Bone marrow (tissue), 2 donors: ENCODE measurements at places on chromosomes 12 and 14.
A peak's percentile ranks its signal among the peaks of the same experiment; 100 is the strongest.

DNA sequence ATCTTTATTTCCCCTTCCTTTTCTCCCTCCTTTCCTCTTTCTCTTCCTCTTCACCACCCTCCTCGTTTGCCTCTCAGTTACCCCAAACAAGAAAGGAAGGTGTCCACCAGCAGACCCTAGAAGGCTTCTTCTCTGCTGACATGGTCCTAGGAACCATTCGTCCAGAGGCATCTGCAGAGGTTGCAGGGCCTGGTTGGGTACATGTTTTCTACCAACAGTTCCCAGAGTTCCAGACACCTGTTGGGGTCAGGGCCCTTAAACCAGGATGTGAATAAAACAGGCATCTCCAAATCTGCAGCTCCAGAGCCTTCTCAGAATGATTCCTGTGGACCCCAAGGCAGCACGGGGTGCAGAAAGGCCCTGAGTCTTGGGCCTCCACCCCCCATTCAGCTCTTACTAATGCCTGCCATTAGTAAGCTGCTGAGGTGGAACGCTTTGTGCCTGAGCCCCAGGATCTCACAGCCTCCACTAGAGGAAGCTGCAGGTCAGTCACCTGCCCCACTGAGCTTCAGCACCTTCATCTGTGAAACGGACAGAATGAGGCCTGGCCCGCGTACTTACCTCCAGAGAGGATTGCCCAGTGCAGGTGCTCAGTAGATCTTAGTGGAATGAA, 130.4 kb downstream of the DICER1 start:
- no peak for DNase-seq

GRCh38 chr12:3178671-3179313, 101.6 kb downstream of the TSPAN9 start:
- no peak for DNase-seq

- no peak for DNase-seq
Observed at GRCh38 chr14:80003138-80003537, 208.2 kb downstream of the DIO2 start.

- no peak for DNase-seq
Observed at GRCh38 chr12:129434790-129435189, 469.0 kb downstream of the TMEM132D start.

DNA sequence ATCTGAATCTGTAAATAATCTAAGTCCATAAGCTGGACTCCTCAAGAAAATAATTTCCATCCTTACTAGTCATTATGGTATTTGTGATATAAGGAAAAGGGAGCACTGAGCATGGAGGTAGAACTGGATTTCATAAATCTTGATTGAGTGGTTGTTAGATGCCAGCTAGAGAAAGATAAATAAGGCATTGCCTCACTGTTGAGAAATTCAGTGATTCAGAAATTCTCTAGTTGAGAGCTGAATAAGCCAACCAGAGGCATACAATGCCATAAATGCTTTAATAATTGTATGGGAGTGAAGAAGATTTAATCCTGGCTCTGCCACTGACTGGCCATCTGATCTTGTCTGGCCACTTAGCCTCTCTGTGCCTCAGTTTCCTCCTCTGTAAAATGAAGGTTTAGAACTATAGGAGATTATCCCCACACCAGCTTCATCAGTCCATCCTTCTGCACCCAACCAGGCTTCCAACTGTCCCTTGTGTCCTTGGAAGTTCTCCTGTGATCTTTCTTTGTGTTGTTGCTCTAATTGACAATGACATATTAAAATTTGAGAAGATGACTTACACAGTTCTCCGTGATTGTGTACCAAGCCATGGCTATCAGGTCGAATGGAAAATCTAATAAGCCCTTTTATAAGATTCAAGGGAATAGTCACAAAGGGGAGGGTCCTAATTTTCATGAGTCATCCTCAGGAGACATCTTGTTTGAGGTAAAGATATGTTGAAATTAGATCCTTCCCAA, 394.3 kb downstream of the EGLN3 start:
- DNase-seq: no peak

DNA sequence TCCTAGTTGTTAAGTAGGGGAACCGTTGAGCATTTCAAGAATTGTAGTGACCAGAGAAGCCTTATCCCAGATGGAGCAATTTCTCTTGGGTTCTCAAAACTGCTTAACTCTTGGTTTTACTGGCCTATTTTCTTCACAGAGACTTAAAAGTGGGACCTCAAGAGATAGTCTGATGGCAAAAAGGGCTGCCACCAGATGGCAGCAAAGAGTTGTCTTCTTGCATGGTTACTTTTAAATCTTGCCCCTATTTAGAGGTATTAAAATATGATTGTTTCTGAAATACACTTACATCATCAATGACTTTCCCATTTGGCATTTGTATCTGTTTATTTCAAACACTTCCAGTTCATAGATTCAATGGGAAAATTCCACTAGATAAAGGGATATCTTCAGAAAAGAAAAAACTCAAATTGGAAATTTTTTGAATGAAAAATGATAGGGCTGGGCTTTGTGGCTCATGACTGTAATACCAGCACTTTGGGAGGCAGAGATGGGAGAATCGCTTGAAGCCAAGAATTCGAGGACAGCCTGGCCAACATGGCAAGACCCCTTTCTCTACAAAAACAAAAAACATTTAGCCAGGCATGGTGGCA, 69.9 kb upstream of the CNTN1 start:
- no peak for DNase-seq

DNA sequence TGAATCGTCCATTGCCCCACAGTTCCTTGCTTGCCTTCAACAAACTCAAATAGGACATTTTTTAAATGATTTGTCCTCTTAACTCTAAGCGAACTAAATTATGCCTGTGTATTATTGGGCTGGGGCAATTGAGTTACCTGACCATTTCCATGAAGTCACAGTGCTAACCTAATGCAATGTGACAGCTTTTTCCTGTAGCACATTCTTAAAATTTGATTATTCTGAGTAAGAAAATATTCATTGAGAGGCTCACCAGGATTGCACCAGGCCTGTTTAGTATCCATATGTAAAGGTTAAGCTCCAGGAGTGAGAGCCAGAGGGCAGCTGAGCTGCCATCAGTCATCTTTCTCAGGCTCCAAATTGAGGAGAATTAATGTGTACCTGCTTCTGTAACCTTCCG, 90.9 kb downstream of the GPR65 start:
- DNase-seq: no peak

DNA sequence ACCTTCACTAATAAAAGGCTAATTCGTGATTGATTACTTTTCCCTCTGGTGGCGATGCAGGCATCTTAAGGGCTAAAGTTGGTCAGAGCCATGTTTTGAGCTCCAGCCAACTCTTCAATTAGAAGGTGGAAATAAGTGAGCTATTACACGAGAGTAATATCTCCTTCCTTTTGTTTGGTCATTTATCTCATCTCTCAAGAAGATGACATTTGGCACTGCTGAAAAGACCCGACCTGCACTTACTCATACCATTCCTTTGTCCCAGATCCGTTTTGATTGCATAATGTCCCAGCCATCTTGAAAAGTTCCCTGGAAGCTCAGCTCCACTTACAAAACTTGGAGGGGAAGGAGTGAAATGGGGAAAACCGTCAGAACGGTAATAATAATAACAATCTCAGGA, 316.2 kb downstream of the VRK1 start:
- DNase-seq: no peak

- no peak for DNase-seq
Observed at GRCh38 chr12:50325890-50326391, 42.6 kb upstream of the LIMA1 start.

DNA sequence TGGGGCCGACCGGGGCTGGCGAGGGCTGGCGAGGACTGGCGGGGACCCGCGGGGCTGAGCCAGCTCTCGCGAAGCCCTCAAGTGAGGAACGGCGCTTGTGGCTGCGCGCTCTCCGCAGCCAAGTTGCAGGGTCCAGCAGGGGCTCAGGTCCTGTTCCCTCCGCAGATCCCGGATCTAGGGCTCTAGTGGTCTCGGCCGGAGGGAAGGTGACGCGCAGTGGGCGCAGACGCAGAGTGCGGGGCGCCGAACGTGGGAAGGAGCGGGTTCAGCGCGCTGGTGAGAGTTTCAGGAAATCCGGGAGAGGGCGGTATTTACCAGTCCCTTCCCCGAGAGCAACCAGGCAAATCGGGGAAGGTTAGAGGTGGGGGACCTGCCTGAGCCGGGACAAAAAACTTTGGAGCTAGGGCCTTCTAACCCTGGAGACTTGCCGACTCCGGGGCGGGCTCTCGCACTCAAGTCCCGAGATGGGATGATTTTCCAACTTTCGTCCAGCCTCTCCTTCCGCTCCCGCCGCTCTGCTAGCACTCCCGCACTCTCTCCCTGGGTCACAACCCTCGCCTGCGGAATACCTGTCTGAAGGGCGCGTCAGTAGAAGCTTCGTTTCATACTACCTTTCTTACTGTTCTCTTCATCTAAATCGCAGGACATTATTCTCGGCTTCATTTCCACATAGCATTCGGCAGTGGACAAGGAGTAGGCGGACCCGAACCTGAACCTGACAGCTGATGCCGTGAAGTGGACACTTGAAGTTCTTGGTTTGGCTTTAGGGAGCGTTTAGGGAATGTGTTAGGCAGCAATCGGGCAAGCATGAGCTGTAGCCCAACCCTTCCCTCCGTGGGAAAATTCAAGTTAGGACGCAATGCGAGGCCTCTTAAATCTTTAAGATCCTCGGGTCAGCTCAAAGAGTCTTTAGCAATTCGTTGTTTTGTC, 13.6 kb upstream of the PAX9 start:
- no peak for DNase-seq

- peak; percentile 50 for DNase-seq
Observed at GRCh38 chr14:52259434-52259833, 8.1 kb upstream of the PTGDR start.

- peak; percentile 43 for DNase-seq
Observed at GRCh38 chr12:92143686-92144630, 1.7 kb downstream of the BTG1 start.

- no peak for DNase-seq
Observed at GRCh38 chr12:58202933-58203718, 261.8 kb downstream of the ATP23 start.

DNA sequence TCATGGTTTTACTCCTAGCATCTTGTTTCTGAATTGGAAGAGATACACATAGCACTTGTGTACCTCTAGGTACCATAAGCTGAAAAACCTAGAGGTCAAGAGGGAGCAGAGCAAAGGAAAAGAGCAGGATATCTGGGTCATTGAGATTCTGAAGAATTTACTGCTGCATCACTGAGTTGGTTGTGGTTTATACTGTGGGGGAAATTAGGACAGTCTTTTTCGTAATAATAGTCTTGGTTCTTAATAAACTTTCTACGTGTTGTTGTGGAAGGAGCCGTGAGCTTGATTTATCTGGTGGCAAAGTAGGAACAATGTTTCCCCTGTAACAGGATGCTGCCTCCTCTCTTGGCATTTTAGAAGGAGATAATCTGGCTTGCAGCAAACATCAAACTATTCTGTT, 80.2 kb downstream of the SLC4A8 start:
- DNase-seq: no peak

DNA sequence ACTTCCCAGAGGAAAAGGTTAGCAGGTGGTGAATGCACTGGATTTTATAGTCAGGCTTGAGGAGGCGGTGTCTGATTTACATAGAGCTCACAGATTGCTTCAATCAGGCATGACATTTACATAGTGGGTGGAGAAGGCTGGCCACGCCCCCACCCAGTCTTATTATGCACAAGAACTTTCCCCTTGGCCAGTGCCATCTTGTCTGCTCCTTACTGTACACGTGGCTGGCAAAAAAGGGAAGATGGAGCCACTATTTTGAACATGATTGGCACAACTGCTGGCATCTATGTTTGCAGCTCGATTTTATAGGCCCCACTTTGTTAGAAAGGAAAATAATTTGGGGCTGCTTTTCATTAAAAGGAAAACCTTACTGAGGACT, 10.9 kb upstream of the LGMN start:
- DNase-seq: no peak

DNA sequence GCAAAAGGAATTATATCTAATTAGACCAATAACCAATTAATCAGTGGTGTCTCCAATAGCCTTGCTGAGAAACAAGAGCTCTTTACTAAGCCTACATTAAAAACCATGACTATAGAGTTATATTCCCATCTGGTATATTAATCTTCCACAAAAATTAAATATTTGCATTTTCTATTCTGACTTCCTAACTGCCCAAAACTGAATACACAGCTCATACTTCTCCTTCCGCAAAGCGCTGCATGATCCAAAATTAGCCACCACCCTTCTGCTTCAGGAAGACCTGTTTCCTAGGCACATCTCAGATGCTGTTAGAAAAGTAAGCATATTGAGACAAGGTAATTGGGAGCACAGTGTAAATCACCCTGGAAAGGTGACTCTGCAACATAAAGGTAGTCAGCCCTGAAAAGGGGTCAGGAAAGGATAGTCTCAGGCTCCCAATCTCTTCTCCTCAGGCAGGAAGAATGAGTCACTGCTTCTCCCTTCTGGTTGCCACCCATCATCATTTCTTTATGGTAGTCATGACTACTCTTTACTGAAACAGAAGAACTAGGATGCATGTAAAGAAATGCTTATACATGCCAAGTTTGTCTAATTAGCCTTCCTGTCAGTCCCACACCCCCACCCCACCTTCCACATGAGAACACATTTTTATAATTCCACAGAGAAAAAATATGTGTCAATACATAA, 54.3 kb downstream of the PLCZ1 start:
- DNase-seq: no peak

DNA sequence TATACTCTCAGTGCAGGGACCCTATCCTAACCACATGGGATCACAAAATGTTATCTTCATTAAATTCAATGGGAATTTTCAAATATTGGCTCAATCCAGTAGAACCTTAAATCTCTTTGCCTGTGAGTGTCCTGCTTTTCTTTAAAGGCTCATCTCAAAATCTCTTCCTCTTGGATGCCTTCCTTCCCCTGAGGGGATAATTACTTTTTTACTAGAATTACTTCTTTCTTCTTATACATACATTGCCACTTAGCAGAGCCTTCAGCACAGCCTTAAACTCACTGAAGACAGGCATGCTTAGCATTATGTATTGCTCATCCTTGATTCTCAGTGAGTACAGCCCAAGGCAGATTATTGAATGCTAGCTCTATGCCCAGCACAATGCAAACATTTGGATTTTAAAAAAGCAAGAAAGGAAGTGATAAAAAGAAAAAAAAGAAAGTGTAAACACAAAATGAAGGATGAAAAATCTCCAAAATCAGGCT, 1918.0 kb upstream of the FLRT2 start:
- no peak for DNase-seq

DNA sequence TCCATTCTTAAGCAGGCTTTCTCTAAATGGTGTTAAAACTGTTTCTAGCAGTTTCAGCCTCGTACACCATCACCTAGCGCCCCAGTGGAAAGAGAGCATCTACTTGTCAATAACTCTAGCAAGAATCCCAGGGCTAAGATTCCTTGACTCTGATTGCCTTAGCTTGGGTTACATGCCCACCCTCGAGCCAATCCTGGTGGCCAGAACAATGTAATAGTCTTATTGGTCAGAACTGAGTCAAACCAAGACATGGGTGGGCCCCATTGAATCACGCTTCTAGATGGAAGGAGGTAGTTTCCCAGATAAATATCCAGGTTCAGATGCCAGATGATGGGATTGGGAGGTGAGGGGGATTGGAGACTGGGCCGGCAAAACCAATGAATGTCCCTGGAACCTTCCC, 55.9 kb upstream of the MED13L start:
- DNase-seq: no peak

DNA sequence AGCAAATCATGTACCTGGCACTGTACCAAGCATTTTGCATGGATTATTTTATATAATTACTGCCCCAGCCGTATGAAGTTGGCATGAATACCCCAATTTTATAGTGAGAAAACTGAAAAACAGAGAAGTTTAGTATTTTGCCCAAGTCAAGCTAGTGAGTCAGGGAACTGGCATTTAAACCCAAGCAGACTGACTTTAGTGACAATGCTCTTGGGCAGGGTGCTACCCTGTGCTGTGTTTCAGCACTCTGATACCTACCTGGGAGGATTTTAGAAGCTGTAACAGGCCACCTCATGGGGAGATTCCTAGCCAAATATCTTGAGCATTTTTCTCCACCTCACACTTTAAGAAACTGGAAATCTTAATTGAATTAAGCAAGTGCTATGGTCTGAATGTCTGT, 98.1 kb upstream of the MAX start:
- DNase-seq: no peak
